Stomach (tissue), 19 donors: ENCODE measurements at places on chromosomes 3 and 15.

DNA sequence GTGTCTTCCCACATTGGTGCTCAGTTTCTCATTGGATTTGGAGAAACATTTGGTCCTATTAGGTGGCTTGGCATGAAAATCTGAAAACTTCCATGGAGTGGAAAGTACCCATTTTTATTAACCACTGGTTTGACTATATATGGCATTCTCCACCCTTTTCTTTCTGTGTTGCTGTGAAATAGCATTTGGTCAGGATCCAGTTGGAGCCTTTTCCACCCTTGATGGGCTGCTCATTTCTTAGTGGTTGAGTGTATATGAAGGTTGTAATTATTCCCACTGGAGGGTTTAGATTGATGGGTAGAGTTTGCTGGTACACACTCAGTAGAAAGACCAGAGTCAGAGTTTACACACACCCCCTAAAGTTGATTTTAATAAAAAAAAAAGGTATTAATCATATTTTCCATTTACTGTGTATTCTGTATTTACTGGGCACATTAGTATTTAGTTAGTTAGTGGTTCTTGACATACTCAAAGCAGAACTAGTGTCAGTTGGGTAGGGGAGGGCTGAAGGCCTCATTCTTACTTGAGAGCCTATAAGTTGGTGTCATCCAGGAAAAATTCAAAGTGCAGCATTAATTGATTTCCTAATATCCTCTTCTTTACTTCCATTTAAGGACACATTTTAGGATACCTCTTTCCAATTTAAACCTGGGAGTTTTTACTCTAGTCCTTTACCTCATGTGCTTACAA lies 69.5 kb downstream of the FLNB start:
- DNase-seq = no peak

DNA sequence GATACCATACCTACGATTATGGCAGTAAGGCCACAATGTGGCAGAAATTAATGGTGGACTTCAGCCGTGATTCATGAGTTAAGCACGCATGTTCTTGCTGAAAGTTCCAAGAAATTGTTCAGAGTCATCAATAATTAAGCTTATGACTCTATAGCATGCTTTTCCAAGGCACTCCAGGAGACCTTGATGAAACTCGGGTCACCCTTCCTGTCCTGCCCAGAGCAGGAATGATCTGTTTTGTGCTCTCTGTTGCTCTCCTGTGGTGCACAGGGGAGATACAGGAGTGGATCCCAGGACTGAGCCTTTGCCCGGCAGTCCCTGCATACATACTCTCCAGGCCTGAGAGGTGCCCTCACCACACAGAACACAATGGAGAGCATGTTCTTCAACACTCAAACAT lies 141.6 kb upstream of the SLC2A2 start:
- no peak for DNase-seq

DNA sequence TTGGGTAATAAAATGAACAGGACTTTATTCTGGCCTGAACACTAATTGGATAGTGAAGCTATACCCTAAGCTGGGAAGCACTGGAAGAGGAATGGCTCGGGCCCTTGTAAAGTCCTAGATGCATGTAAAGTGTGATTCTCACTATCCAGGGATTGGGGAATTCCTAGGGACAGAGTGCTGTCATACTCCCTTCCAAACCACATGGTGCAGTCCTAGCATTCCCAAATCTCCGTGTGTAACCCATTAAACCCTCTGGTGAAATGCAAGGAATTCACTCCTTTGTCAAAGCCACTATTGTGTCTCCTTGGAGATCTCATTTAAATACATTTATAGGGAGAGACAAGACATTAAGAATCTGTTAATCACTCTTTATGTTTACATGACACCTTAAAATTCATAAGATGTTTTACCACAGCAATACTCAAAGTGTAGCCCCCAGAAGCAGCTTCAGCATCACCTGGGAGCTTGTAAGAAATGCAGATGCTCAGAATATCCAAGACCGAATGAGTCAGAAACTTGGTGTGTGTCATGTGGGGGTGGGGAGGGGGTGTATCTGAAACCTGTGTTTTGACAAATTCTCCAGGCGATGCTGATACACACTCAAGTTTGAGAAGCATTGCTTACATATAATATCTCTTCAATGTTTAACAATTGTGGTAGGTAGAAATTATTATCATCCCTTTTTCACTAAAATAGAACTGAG lies 121.8 kb upstream of the NPHP3 start:
- DNase-seq = no peak

- no peak for DNase-seq
Observed at GRCh38 chr3:106305127-106305526, 436.3 kb upstream of the CBLB start.

DNA sequence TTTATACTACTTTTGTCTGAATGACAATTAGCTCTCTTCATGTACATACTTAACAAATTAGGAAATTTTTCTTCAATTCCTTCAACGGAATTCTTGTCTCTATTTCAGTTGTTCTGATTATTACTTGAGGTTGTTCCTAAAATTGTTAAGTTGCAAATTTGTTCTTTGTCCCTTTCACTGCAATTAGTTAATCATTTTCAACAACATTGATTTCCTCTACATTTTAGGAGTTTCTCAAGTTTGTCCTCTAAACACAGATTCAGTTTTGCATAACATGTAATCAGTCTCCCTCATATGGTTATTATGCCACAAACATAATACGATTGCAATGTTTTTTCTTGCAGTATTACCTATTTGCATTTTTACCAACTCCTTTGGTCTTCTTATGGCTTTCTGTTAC lies 283.5 kb downstream of the SV2B start:
- DNase-seq = no peak

- no peak for DNase-seq
Observed at GRCh38 chr3:174332391-174332790, 526.7 kb upstream of the NAALADL2 start.

- no peak for DNase-seq
Observed at GRCh38 chr3:130640027-130640426, 106.6 kb downstream of the PIK3R4 start.
